ENCODE measurements at places on chromosomes 16 and 17. TPM values are rescaled to one million over a fixed set of nuclear protein-coding genes. Genes with fewer than 3 reads are reported as not detected.
A peak's percentile ranks its signal among the peaks of the same experiment; 100 is the strongest.

LRRC46 gene
- 0.89 TPM for total RNA-seq

CDK3 gene
- total RNA-seq = 5.2 TPM

FOXF1 gene
- total RNA-seq = 0.45 TPM

TBC1D3B gene
- 8.9 TPM for total RNA-seq

MEOX1 gene
- 19.5 TPM for total RNA-seq

SPIRE2 gene
- 3.2 TPM for total RNA-seq

SNN gene
- total RNA-seq = 40.0 TPM

POLG2 gene
- total RNA-seq = 19.4 TPM

DNA sequence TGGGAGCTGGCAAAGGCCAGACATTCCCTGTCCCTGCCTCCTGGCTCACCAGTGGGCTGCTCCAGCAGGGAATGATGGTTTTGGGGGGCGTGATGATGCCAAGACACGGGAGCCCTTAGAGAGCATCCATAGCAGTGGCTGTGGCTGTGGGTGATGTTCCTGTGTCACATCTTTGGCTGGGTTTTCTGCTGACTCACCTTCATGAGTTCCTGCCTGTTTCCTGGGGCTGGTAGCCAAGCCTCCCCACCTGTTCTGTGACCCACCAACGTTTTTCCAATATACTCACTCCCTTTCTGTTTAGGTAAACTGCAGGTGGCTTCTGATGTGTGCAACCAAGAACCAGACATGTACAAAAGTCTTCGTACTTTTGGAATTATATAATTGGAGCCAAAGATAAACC, 16.5 kb upstream of the NF1 start:
- no peak for DNase-seq

DNA sequence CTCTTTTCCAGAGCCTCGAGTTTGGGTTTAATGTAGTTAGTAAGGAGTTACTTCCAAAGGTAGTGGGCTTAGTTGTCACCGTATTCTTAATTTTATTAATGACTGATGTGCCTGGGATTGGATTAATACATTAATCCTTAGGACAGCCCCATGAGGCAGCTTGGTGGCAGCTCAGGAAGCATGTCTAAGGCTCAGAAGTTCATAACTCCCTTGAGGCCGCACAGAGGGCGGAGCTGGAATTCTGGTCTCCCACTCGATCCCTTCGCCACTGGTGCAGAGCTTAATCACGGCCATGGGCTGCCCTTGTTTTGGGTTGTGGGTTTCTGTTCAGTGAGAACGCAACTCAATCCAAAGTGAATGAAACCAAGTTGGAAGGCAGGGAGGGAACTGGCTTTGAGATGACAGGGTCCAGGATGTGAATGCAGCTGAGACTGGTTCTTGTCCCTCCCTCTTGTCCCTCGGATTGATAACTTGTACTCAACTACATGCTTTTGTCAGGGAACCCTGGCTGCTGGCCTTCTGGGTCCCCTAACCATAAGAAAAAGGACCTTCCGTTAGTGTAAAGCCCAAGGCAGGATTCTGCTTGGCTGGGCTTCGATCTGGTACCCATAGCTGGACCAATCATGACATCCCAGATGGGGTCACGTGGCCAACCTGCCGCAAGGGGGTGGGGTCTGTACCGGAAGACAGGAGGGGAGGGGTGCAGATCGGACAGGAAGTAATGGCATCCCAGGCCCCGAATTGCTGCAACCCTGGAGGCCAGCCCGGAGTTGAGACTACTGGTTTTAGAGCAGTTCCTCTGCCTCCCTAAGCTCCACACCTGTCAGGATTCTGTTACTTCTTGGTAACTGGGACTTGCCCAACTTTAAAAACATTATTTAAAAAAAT, 45.4 kb downstream of the SNX20 start:
- no peak for DNase-seq

DNA sequence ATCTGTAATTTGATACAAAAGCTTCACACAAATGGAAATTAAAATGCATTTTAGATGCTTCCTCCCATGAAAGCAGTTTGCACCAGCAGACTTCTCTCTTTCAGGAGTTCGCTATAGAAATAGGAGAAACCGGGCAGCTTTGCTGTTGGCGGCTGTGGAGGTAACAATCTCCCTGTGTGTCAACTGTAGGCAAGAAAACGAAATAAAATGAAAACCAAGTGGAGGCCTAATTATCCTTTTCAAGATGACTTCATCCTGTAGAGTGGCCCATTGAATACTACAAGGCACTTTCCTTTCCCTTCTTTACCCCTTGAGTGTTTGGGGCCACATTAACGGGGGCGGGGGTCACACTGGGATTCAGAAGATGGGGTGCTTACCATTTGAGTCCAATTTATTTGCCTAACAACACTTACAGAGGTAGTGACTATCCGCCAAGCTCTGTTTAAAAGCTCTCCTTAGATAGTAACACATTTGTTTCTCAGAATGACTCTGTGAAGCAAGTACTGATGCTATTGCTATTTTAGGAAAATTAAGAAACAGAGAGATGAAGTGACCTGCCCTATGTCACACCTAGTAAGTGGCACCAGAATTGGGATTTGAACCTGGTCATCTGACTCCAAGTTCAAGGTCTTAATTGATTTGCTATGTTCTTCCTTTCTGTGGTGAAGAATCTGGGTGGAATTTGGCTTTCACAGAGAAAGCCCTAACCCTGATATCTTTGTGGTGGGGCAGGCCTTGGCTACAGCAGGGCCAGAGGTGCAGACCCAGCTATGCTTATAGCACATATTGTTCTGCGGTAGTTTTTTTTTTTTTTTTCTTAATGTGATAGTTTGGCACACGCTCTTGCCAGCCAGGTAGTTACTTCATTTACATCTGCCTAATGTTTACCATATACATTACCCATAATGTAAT, 125.5 kb upstream of the MPHOSPH6 start:
- no peak for DNase-seq

GRCh38 chr16:4831616-4832015, 15.5 kb downstream of the GLYR1 start:
- DNase-seq = no peak

DNA sequence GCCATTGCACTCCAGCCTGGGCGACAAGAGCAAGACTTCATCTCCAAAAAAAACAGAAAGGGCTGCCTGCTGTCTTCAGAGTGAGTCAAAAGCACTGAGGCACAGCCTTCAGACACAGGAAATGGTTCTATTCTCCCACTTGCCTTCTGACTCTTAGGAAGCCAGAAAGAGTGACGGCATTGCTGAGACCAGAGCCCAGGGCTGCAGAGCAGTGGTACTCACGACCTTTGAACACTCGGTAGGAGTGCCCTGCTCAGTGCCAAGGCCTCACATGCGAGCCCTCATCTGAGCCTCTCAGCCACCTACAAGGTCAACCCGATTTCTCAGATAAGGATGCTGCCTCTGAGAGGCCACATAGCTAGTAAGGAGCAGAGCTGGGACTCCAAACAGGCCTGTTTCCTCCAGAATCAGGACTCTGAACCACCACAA, 3.5 kb upstream of the ITGAE start:
- DNase-seq = no peak

DNA sequence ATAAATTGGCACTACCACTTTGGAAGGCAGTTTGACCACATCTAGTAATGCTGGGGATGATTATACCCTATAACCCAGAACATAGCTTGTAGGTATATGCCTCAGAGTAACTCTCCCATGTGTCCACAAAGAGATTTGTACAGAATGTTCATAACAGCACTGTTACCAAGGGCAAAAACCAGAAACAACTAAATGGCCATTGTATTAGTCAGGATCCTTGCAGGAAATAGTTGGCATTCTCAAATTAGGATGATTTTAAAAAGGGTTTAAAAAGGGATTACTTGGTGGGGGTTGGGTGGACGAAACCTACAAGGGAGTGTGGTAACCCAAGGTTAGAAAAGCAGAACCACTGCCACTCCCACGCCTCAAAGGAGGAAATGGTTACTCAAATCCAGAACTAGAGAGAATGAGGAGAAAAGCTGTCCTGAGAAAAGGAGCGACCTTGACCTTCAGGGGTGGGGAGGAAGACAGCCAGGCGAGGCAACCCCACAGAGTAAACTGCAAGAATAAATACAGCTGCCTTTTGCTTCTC, 2.1 kb downstream of the CPPED1 start:
- DNase-seq = no peak

DNA sequence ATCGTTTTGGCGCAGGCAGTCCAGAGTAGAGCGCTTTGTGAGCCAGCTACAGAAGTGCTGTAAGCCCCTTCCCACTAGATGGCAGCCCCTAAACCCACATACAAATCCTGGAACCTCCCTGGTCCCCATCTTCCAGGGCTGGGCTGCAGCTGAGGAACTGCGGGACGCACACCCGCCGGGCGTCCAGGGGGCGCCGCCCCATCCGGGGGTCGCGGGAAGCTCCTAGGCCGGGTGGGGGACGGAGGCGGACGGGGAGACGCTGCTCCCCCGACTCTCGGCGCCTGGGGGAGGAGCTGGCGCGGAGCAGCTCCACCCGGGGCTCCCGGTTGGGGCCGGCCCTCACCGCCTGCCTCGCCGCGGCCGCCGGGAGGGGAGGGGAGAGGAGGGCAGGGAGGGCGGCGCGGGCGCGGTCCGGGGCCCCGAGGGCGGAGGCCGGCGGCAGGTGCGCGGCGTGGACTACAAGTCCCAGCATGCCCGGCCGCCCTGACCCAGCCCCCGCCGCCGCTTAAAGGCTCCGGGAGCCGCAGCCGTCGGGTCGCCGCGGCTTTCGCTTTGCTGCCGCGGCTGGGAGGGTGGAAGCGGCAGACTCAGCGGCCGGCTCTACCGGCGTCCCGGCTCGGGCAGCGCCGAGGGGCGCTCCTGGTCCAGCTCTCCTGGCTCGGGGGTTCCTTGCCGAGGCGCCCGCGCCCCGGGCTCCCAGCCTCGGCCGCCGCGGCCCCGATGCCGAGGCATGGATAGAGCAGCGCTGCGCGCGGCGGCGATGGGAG, at the start of gene KSR1:
Gene KSR1 (plus strand): TSS at position 535 of the 767 bp plus-strand sequence. CDS start 196 bp downstream, at position 731.
- DNase-seq = peak; percentile 89

DNA sequence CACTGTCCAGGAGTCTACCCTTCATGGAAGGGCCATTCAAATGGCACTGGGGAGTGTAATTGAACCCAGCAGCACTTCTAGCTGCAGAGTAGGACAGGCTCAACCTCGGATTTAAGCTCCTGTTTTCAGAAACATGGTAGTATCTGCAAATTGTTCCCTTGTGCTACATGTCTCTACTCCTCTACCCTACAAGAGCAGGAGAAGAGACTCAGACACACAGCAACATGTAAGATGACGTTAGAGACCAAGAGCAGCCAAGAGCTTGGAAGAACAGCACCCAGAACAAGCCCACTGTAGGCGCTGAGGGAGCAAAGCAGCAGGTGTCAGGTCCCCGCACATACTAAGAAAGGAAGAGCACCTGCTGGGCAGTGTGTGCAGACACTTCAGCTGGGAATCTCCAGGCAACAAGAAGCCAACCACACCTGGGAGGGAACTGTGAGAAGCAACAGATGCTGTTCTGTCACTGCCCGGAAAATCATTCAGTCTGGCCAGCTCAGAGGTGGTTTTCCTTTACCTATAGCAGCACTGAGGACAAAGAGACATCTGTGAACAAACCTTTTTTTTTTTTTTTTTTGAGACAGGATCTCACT, 35.6 kb upstream of the MNT start:
- DNase-seq = no peak

- no peak for DNase-seq
Observed at GRCh38 chr17:49384951-49385350, 22.9 kb upstream of the ZNF652 start.

DNA sequence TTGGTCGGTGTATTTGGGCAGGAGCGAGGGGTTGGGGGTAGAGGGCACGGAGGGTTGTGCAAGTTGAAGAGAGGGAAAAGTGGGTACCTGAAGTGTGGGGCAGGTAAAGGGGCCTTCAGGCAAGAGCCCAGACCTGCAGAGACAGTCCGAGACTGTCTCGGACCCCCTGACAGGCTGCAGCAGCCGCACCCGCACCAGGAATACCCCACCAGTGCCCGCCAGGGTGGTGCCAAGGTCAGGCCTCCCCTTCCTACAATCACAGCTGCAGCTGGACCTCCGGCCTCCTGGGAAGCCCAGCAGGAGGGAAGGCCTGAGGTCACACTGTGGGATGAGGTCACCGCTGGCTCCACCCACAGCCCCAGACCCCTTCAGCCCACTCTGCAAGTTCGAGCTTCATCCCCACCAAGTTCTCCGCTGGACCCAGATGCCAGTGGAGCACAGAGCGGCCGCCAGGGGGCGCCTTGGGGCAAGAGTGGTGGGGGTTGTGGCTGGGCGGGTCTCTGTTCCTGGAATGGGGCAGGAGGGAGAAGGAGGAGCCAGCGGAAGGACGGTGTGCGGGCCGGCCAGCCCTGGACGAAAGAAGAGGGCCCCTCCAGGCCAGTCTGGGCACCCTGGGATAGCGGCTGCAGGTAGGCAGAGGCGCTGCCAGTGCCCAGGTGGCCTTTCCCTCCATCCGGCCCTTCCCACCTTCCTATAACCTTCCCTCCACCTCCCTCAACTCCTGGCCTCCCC, at the start of gene HSD3B7:
Gene HSD3B7 (plus strand): TSS at position 539 of the 732 bp plus-strand sequence. CDS start 452 bp downstream, outside the sequence.
- peak; percentile 96 for DNase-seq

- DNase-seq = no peak
Observed at GRCh38 chr16:30348113-30348512, 7.0 kb downstream of the CD2BP2 start.

- DNase-seq = no peak
Observed at GRCh38 chr17:28858801-28859355, 4.1 kb downstream of the ERAL1 start.

- DNase-seq = no peak
Observed at GRCh38 chr17:81832608-81833159, 407 bp downstream of the MCRIP1 start.

DNA sequence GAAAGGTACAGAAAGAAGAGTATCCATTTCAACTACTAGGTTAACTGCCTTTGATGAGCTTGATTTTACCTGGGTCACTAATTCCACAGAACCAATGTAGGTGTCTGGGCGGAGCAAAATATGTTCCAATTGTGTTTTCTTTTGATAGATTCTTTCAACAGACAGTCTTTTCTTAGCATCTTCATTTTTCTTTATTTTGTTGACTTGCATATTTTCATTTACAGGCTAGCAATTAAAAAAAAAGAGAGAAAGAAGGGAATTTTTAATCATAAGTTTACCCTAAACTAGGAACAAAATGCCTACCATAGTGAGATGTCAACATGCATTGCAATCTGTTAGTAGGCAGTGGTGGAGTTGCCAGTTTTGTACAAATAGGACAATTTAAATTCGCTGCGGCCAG, 1.0 kb downstream of the TOP2A start:
- no peak for DNase-seq

GRCh38 chr17:60039114-60039846, 39.4 kb downstream of the HEATR6 start:
- DNase-seq = no peak

GRCh38 chr17:49447628-49448302, 33.1 kb upstream of the PHB1 start:
- no peak for DNase-seq
